Upper lobe of right lung (tissue), 1 donor: ENCODE measurements at places on chromosomes 2 and 18.

DNA sequence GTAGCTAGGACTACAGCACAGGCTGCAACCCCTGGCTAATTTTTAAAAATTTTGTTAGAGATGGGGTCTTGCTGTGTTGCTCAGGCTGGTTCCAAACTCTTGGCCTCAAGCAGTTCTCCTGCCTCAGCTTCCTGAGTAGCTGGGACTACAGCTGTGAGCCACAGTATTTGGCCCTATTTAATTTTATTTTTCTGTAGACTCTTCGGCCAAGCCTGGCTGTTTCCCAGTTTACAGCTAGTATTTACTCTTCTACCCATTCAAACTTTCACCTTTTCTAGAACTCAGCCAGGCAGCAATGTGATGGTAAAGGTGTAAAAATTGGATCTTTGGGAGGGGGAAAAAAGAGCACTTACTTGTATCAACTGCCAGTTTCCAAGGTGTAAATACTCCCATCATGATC is 35.3 kb downstream of the SH3RF3 start:
- no peaks in the 10 kb centered on the region for H3K36me3 ChIP-seq
- no peak overlapping the region for H3K4me3 ChIP-seq
- peak overlapping the region; percentile 55 for H3K27ac ChIP-seq
- no peaks in the 10 kb centered on the region for H3K27me3 ChIP-seq

GRCh38 chr18:46649071-46649862 is 7.8 kb downstream of the LOXHD1 start:
- no peak for DNase-seq
- H3K27ac ChIP-seq: no peak overlapping the region
- H3K36me3 ChIP-seq: no peaks in the 10 kb centered on the region
- H3K4me3 ChIP-seq: no peak overlapping the region
- no peaks in the 10 kb centered on the region for H3K27me3 ChIP-seq

DNA sequence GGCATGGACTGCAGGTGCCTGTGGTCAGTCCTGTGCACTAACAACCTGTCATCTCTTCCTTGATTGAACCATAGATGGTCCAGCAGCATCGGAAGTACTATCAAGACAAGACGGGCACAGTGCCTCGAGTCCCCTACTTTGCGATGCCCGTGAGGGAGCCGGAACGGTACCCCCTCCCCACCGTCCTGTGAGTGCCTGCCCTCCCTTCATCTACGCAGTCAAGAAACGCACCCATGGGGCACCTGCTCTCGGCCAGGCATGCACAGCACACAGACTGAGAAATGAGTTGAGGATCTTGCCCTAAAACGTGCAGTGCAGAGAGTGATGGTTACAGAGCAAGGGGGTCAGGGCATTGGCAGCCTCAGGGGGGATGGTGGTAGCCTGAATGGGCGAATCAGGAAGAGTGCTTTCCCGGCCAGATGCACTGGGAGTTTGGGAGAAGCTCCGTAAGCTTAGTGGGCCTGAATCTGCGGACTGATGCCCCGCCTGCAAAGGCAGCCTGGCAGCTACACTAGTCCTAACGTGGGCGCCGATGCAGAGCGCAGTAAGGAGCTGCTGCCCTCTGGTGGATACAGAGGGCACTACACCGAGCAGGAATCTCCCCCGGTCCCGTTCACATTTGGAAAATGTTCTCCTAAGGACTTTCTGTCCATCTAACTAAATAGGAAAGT is 63.6 kb downstream of the CIB4 start:
- H3K4me3 ChIP-seq: no peak overlapping the region
- no peaks in the 10 kb centered on the region for H3K4me1 ChIP-seq
- no peaks in the 10 kb centered on the region for H3K36me3 ChIP-seq
- DNase-seq: peak; percentile 78

DNA sequence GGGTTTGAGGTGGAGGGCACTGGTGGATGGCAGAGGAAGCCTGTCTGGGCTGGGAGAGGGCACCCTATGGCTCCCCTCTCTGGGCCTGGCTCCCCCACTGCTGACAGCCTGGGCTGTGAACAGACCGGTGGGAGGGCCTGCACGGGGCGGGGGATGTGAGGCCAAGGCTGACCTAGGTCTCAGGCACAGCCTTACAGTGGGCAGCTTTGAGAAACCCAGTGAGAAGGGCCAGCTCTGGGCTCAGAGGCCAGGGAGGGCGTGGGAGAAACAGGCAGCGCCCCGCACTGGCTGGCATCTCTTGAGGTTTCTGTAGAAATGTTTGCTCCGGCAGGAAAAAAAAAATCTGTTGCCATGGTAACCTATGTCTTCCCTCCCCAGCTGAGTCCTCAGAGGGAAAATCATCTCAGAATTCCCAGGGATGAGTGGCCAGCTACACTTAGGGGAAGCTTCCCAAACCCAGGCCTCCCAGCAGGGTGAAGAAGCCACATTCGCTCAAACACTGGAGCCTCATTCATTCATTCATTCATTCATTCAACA is 71.7 kb upstream of the TAF1B start:
- no peak overlapping the region for H3K4me3 ChIP-seq
- peaks cover 18% of the 10 kb centered on the region for H3K4me1 ChIP-seq
- H3K27ac ChIP-seq: peak overlapping the region; percentile 66
- DNase-seq: no peak
- H3K27me3 ChIP-seq: no peaks in the 10 kb centered on the region

- H3K27ac ChIP-seq: no peak overlapping the region
- no peaks in the 10 kb centered on the region for H3K36me3 ChIP-seq
- DNase-seq: no peak
- no peaks in the 10 kb centered on the region for H3K4me1 ChIP-seq
These were observed 70.2 kb upstream of the DSC1 start for GRCh38 chr18:31232775-31233424.
